HCT116 (cell line): ENCODE measurements at places on chromosomes 4 and X.
A peak's percentile ranks its signal among the peaks of the same experiment; 100 is the strongest.

DNA sequence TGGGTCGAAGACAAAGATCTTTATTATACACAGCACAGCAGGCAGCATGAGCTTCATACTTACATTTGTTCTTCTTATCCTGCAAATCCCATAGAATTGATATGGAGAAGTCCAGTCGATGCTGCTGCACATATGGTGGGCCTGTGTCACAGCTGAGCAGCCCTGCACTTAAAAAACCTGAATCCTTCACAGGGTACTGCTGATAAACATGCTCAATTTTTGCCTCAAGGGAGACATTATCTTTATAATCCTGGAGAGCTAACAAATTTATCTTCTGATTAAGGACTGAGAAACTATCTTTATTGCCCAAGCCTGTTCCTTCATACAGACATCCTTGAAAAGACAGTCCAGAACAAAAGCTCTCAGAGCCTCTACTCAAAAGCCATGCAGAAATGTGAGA lies 434.4 kb upstream of the FAM47C start:
- no peak for DNase-seq

DNA sequence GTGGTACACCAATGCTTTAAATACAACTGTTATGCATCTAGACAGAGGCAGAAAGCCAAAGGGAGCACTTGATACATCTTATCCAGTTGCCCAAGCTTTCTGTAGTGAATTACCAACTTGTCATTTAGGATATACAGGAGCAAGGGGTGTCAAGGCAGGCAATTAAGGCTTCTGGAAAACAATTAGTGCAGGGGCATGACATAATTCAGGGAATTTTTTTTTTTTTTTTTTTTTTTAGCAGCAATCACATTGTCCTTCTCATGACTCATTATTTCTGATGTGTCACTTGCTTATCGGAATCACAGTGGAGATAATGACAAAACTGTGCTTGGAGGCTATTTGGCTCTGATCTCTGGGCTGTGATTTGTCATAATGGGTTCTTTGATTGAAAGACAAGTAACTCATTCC lies 259.5 kb downstream of the ARHGAP24 start:
- peak; percentile 74 for DNase-seq

DNA sequence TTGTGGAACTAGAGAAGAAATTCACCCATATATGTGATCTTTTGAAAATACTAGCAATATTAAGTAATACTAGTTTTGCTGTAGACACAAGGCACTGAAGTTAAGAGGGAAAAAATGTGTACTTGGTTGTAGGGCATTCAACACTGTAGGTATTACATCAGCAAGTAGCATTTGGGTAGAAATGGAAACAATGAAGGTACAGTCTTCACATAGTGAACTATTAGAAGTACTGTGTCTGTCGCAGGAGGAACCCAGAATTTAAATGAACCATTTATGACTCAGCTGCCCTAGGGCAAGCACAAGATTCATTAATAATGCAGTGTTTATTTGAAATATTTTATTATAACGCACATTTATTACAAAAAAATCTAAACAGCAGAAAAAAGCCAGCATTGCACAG lies 572.7 kb upstream of the TENM3 start:
- DNase-seq: no peak

DNA sequence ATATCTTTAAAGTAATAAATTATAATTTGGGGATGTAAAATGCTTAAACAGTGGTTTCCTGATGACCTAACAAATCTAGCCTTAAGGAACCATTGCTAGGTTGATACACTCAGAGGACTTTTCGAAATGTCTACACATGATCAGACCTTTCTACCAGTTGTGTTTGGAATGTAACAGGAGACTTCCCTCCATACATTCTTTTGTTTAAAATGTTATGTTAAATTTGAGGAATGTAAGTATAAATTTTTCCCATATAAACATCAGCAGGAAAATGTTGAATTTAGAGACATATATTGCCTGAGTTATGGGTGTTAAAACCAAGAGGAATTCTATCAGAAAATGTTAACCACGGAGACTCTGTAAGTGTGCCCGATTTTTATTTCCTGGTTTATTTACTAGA lies 190.6 kb upstream of the SPRY1 start:
- no peak for DNase-seq

GRCh38 chr4:93303440-93303839 lies 525.1 kb upstream of the ATOH1 start:
- no peak for DNase-seq
